ENCODE measurements at places on chromosomes 3 and 15.

GRCh38 chr15:99486371-99487336 lies 79.1 kb upstream of the MEF2A start:
- peak; percentile 27 for DNase-seq

- no peak for DNase-seq
Measured at GRCh38 chr15:69763831-69764230, 311.2 kb downstream of the RPLP1 start.

DNA sequence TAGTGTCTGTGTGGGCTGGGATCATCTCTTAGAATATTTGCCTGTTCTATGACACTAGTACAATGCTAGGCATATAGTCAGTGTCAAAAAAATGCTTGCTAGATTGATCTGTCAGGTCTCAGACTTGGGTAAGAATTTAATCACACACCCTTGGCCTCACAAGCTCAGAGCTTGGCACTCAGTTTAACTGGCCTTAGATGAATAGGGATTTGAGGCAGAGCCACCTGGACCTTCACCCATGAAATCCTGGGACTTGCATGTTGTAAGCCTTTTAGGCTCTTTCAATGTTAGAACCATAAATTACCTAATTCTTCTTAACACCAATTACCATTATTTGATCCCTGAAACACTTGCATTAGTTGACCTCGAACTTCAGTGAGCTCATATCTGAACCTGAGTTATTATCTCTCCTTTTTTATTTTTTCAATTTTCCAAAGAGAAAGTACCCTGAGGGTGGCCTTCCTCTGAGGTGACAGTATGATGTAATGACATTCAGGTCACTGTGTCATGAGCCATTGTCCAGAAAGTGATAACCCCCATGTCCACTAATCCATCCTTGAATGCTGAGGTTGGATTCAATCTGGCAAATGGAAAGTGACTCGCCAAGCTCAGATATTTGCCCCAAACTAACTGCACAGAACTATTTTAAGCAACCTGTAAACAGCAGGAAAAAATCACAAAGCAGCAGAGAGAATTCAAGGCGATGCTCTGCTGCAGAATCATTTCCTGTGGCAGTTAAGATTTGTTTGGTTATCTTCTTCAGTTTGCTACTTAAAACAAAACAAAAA lies 615.2 kb upstream of the NR2F2 start:
- no peak for DNase-seq

DNA sequence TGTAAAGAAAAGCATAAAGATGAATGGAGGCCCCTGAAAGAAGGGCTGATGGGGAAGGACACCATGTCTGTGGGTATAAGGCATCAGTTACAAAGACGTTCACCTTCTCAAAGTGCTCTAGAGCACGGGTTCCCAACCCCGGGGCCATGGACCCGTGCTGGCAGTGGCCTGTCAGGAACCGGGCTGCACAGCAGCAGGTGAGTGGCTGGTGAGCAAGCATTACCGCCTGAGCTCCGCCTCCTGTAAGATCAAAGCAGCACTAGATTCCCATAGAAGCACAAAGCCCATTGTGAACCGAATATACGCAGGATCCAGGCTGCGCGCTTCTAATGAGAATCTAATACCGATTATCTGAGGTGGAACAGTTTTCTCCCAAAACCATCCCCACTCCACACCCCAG lies 25.7 kb downstream of the MYO1E start:
- DNase-seq = no peak
